ENCODE measurements at places on chromosomes 3 and 15. TPM values are rescaled to one million over a fixed set of nuclear protein-coding genes. Genes with fewer than 3 reads are reported as not detected.

PP2D1 gene
- 0.99 TPM for polyA plus RNA-seq

KBTBD13 gene
- 0.09 TPM for polyA plus RNA-seq

CFAP92 gene
- 2.2 TPM for polyA plus RNA-seq

DNA sequence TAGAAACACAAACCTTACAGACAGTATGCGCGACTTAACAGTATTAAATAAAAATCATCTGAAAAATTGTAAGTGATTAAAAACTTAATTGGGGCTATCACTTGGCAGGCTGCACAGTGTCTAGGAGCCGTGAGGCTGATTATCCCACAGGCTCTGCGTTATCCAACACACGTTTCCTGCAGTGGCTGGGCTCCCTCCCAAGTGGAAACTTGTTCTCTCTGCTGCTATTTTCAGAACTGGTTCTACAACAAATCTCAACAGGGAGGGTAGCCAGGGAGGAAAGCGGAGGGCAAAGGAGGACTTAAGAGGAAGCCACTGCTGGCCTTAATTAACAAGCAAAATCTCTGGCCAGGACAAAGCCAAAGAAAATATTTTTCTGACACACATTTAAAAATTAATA, 555.2 kb downstream of the MAGI1 start:
- peak; percentile 69 for DNase-seq

- no peak for DNase-seq
Observed at GRCh38 chr3:73143401-73143800, 81.9 kb downstream of the EBLN2 start.

DNA sequence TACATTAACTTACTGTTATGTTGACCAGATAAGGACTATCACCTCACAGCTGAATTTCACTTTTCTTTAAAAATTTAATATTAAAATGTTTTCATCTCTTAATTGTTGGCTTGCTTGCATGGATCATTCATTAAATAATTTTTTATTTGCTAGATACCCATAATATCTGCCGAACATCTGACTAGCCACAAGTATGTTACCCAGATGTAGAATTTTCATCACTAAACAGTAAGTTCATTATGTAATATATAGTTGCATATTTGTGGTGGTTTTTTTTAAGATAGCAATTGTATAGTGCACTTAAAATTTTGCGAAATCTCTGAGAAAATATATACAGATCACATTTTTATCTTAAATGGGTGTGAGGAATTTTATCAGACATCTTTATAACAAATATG, 190.4 kb downstream of the MBNL1 start:
- no peak for DNase-seq

DNA sequence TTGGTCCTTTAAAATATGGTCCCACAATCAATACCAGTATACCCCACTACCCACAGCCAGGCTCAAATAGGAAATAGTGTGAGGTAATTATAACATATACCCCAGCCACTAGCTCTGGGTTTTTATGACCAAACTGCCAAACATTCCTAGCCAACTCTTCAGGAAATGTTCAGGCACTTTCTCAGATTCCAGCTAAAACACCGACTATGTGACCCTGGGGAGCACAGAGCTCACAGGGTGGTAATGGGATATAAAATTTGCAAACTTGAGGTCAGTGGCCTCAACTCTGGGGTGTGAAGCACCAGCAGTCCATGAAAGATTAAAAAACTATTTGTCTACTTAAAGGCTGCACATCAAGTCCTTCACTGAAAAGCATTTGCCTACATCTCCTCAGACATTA, 12.9 kb downstream of the FBN1 start:
- DNase-seq = no peak

UQCC5 gene
- 20.5 TPM for polyA plus RNA-seq

DNA sequence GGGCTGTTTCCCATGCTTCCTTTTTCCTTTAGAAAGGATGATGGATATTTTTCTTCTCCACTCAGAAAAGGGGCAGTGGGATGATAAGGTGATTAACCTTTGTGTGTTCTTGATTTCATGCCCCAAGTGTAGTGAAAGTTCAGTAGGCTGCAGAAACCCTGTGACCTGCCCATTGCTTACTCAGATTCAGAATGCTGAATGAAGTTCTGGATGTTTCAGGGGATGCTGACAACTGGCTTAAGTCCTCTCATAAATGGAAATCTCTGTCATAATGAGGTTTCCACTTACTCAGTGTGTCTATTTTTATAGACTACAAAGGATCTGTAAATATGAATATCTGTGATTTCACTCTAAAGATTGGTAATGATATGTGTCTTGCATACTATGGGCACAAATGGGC, 471.3 kb upstream of the TPRG1 start:
- no peak for DNase-seq

MAP4 gene
- polyA plus RNA-seq = 176 TPM
